Endothelial cell (in vitro differentiated cells): ENCODE measurements at places on chromosomes 12 and 14. TPM values are rescaled to one million over a fixed set of nuclear protein-coding genes. Genes with fewer than 3 reads are reported as not detected.
A peak's percentile ranks its signal among the peaks of the same experiment; 100 is the strongest.

GRCh38 chr12:117661471-117661870, 300.0 kb upstream of the NOS1 start:
- no peak for DNase-seq

- DNase-seq: no peak
Observed at GRCh38 chr14:32808644-32809043, 130.0 kb upstream of the NPAS3 start.

GRCh38 chr12:68959143-68959858, 26.3 kb upstream of the CPM start:
- DNase-seq: no peak

Gene SLC2A14
- total RNA-seq: 0.64 TPM

DNA sequence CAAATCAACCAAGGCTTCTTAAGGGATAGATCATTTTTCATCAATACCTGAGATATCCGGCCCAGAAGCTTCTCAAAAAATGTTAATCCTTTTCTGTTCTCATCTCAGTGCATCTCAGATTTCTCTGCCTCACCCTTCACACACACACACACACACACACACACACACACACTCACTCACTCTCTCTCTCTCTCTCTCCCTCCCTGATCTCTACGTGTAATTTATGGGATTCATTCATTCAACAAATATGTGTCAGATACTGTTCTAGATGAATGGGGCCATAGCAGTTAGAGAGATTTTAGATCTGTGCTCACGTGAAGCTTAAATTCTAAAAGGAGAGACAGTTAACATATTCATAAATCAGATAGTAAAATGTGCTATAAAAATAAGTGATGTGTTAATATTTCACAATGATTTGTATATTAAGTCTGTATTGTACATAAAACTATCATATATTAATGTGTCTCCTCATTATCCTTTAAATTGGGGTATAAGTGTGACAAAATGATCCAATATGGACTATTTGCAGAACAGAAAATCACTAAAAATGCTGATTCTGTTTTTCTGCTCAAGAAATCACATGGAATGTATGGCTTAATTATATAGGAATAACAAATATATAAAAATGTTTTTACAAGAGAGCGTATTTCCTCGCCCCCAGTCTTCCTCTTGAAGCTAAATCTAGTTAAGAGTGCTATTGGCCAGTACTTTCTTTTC, 7.3 kb upstream of the FRMD6 start:
- DNase-seq: no peak

GRCh38 chr12:43072431-43072830, 479.6 kb downstream of the ADAMTS20 start:
- no peak for DNase-seq

- DNase-seq: peak; percentile 72
Observed at GRCh38 chr12:89542912-89543592, 17.2 kb upstream of the POC1B start.

- no peak for DNase-seq
Observed at GRCh38 chr12:93002293-93003054, 73.4 kb upstream of the EEA1 start.

DNA sequence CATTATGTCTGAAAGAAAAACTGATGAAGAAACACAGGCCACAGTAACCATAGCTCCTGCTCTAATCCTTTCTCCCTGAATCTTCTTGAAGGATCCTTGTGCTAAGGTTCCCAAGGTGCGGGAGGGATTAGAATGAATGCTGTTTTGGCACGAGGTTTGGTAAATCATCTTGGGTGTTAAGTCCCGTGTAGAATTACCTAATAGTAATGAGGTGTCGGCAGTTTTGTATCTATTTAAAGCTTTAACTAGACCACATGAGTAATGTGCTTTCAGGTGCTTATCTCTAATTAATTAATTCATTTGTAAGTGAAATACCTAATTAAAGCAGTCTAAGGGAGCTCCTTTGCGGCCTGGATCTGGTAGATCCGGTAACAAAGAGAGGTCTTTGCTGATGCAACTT, 53.9 kb downstream of the GNG2 start:
- DNase-seq: no peak

GRCh38 chr12:71092290-71092689, 65.5 kb downstream of the TSPAN8 start:
- DNase-seq: no peak

Gene DHRS2
- not detected for total RNA-seq

DNA sequence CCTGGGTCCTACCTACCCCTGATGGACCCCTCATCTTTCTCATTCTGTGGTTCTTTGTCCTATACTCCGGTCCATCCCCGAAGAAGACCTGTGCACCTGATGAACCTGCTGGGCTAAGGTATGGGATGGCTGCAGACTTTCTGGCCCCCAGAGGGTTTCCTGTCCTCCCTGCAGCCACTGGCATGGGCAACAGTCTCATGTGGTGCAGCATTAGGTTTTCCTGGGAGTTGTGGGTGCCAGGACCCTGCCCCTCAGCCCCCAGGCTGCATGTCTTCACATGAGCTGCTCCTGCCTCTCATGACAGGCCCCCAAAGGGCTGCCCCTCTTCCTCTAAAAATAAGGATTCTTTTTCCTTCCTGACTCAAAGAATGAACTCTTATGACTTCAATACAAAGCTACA, 72.3 kb upstream of the GPR68 start:
- no peak for DNase-seq

DNA sequence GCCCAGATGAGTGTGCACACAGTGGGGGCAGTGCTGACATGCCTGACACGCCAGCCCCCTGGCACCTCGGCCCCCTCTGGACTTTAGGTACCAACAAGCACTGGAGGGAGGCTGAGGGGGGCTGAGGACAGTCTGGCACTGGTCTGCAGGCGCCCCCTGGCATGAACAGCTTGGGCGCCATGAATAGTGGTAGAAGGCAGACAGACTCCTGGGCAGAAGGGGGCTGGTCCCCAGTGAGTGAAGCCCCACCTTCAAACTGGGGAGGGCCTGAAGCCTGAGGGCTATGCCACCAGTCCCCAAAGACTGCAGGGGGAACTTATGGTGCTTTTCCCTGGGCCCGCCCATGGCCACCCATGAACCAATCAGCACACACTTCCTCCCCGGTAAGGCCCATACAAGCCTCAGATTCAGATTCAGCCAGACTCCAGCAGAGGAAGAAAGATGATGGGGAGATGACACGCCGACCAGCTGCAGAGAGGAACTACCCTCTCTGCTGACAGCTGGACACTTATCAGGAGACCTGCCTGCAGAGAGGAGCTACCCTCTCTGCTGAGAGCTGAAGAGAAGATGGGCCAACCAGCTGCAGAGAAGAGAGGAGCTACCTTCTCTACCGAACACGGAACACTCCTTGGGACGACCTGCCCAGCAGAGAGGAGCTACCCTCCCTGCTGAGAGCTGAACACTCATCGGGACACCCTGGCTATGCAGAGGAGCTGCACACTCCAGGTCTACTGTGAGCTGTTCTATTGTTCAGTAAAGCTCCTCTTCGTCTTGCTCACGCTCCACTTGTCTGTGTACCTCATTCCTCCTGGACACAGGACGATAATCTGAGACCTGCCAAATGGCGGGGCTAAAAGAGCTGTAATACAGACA, 324.5 kb downstream of the PCNX1 start:
- no peak for DNase-seq

DNA sequence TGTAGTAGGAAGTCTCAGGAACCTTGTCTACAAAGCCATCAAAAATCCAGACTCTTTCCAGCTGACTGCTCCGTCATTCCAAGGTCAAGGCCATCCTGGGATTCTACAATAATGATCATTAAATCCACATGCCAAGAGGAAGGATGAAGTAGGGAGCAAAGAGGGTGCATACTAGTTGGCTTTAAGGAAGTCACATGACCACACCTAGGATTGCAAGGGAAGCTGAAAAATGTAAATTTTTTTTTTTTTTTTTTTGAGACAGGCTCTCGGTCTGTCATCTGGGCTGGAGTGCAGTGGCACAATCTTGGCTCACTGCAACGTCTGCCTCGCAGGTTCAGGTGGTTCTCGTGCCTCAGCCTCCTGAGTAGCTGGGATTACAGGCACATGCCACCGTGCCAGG, 7.3 kb upstream of the MRPL42 start:
- no peak for DNase-seq

DNA sequence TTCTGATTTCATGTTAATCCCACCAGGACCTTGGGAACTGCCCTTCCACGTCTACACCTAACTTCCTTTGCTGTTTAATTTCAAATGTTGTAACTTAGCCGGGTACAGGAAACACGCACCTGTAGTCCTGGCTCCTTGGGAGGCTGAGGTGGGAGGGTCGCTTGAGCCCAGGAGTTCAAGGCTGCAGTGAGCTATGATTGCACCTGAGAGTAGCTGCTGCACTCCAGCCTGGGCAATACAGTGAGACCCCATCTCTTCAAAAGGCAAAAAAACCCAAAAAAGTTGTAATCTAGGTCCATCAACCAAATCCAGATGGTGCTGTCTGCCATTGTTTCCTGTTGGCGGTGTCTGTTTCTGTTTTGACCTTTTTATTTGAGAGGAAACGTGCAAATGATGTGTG, 14.5 kb downstream of the BCL7A start:
- DNase-seq: no peak

- peak; percentile 78 for DNase-seq
Observed at GRCh38 chr12:109899783-109900751, at the start of gene TCHP. Gene TCHP (plus strand): TSS chr12:109900274. CDS start chr12:109903027, 2,753 bp downstream.

DNA sequence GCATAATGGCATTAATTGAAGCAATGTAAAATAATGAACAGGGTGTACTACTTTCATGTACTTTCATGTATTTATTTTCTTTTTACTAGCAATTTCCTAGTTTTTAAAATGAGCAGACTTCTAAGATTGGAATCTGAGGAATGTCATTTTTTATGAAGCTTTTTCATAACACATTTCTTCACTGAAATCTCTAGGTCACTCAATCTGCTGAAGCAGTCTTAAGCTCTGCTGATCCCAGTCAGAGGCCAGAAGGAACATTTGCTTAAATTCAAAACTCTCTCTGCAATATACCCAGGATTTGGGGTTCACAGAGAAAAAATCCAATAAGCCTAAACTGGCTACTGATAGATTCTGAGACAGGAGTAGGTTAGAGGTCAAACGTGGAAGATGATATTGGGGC, 73.6 kb upstream of the CNTN1 start:
- no peak for DNase-seq

- DNase-seq: peak; percentile 15
Observed at GRCh38 chr12:23204933-23205778, 580.2 kb downstream of the ETNK1 start.

Gene POTEM
- not detected for total RNA-seq

Gene CLEC1B
- not detected for total RNA-seq

Gene NEUROD4
- total RNA-seq: not detected

Gene RCOR1
- 51.6 TPM for total RNA-seq

DNA sequence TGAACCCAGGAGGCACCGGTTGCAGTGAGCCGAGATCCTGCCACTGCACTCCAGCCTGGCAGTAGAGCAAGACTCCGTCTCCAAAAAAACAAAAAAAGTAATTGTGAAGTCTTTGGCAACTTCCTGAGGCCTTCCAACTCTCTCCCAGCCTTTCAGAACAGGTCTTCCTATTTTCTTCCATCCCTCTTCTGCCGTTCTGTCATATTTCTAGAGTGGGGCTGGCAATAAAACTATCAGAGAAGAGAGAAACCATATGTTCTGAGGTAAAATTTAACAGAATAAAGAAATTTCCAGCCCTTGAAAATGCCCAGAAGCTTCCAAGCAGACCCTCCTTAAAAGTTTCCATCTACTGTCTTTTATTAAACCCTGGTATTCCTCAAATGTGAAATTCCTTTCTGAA, 100.4 kb downstream of the HMGA2 start:
- no peak for DNase-seq

DNA sequence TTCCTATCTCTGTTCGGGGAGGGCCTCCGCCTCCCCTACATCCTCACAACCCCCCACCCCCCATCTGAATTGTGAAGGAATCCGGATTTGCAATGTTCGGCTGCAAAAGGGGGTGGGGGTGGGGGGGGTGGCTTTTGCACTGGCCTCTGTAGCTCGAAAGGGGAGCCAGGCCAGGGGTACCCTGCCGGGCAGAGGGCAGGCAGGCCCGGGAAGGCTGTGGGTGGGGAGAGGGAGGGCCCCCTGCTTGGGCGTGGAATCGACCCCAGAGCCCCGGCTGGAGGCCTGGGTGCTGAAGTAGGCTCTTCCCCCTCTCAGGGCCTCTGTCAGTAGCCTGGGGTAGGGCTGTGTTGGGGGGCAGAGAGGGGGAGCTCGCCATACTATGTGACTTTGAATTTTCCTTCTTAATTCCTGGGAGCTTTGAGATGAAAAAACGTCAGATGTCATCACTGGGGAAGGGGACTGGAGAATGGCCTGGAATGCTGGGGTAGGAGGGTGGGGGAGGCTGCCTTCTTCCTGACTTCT, 1.1 kb downstream of the LRP1 start:
- DNase-seq: no peak

Gene MAPK1IP1L
- total RNA-seq: 106 TPM

GRCh38 chr14:24952851-24953666, 96.9 kb downstream of the STXBP6 start:
- DNase-seq: peak; percentile 30

DNA sequence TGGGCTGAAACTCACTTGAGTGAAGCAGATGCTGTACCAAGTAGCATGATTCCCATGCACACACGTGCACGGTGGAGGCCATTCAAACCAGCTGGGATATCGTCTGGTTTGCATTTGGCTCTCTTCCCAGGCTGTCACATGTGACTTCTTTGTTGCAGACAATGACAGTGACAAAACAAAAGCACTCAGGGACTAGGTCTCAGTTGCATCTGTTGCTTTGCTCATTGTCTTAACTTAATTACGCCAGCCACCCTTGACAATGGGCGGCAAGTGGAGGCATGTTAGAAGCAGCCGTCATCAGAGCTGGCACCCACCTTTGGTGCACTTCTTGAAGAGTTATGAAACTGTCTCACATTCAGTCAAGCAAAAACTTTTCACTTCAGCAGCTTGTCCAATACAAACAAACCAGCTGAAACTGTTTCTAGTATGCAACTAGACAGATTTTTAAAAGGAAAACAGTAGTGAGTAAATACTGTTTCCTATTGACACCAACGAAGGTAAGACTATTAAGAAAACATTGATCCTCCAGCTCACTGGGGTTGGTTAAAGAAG, 74.3 kb downstream of the IGF1 start:
- DNase-seq: no peak

DNA sequence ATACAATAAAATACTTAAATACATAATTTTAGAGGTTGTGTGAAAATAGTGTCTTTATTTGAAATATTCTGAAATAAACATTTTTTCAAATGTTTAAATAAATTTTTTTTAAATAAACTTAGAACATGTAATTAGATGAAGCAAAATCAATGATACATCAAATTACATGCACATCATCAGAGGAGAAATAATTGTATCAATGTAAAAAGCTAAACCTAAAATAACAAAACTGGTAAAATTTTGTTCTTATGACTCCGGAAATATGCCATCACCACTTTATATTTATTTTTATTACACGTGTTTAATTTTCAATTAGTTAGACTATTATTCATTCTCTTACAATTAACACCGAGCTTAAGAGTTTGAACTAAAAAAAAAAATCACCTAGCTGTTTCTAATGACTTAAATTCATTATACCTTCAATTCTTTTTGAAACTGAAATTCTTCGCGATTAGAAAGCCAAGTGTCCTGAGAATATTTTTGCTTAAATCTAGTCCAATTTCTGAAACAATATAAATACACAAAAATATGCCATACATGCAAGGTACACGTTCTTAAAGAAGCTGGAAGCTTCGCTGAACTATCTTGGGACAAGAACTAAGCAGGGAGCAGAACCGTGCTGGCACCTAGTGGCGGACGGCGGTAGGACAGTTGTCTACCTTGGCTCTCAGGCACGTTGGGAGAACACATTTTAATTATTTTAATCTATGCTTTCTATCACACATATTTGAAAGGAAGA, 230.5 kb downstream of the SLC25A21 start:
- peak; percentile 81 for DNase-seq

Gene BCL11B
- 1.0 TPM for total RNA-seq
